ENCODE measurements at places on chromosomes 4 and X.

DNA sequence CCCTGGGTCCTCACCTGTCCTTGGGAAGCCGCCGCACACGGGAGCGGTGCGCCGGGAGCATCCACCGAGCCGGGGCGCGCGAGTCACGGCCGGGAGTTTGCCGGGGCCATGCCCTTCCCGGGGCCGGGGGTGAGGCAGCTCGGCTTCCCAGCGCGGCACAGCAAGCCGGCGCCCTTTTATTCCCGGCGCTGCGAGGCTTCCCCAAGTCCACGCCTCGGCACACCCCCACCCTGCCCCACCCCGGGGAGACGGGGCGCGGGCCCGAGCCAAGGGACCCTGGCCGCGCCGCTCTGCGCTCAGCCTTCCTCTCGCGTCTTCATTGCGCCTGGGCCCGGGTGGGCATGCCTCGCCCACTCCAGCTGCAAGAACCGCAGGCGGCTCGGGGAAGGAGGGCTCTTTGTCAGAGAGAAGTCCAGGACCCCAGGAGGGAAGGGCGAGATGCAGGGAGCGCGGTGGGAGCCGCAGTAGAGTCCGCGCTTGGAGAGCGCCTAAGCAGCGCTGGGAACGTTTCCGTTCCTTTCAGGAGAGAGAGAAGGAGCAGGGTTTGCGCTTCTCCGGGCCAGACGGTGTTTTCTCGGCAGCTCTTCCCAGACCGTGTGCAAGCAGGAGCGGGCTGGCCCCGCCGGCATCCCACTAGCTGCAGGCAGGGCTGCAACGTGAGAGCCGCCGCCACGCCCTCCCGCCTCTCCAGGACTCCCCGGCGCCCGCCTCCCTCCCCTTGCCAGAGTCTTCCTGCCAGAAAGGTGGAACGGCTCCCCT is at the start of gene MXRA5:
TSS of gene MXRA5 (minus strand) at position 152 of the 759 bp plus-strand sequence. CDS start 2,819 bp downstream, outside the sequence.
- no peak for DNase-seq

- DNase-seq = no peak
Observed at GRCh38 chrX:54223581-54223980, 40.5 kb upstream of the FAM120C start.

DNA sequence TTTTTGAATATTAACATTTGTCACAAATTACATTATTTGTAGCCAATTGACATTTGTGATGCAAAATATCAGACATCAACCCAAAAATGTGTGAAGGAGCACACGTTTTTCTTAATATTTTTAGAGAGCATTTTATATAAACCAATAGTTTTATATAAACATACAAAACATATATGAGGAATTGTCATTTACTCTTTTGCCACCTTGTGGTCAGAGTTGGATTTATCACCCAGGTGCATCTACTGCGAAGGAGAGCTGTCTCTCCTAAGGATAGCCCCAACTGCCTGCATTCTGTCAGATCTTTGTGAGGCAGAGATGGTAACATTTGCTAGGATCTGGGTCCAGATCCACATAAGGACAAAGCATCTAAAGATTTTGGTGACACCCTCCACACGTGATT is 2.5 kb upstream of the USP27X start:
- no peak for DNase-seq

DNA sequence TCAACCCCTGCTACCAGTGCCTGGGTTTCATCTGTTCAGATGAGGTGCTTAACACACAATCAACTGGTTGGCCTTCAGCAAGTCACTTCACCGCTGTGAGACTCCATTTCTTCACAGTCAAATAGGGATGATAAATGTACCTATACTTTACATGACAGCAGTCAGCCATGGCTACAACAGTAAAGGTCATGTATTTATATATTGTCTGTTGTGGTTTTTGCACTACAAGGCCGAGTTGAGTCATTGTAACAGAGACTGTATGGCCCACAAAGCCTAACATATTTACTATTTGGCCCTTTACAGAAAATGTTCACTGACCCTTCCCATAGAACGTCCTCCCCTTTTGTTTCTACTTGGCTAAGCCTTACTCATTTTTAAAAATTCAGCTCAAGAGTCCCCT is 404.6 kb upstream of the F9 start:
- no peak for DNase-seq

DNA sequence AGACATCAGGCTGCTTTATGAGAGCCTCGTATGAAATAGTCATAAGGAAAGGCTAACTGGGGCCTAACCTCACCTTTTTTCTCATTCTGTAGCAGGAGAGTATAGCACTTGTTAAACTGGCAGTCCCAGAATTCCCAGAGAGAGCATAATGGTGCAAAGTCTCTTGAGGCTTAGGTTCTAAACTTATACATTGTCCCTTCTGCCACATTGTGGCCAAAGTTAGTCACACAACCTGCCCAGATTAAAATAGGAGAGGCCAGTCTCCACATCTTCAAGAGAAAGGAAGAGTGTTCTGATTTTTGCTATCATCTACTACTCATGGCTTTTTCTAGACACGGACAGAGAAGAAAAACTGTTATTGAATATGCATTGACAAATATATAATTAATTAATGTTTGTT is 1588.9 kb upstream of the PCDH7 start:
- DNase-seq = no peak

- DNase-seq = no peak
Observed at GRCh38 chr4:109962401-109962800, 49.7 kb downstream of the EGF start.

DNA sequence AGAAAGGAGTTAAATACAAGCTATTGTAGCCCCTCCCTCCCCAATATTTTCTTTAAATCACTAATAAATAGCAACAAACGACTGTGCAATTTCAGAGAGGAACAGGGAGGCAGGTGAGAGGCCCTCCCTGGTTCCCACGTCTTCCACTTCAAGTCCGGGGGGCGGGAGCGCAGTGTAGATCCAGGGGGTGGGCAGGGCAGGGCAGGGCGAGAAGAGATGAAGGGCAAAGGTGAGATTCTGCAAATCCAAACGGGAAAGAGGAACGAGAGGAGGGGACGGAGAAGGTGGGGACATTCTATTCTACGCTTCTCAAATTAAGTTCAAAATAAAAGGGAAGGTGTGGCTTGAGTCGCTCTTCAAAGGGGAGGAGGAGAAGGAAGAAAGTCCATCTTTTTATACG is 6.8 kb downstream of the NKX6-1 start:
- no peak for DNase-seq

DNA sequence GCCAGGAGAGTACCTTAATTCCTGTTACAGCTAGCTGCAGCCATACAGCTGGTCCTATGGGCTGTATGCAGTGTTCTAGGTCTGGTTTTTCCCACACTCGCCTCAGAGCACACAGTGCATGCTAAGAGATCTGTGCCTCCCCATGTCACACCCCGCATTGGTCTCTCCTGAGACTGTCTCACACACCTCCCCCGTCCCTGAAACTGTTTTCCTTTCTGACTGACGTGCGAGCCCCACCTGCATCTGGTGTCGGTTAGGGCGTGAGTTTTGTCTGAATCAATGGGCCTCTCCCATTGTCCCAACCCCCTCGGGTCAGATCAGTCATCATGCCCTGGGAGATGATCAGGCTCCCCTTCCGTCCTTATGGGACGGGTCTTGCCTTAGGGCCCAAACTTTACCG is 3.4 kb upstream of the UGT8 start:
- no peak for DNase-seq

GRCh38 chr4:185192059-185192458 is 11.7 kb downstream of the CFAP97 start:
- no peak for DNase-seq

- DNase-seq = no peak
Observed at GRCh38 chr4:44017422-44017739, 431.2 kb downstream of the KCTD8 start.

- DNase-seq = no peak
Observed at GRCh38 chr4:1792158-1792831, 798 bp upstream of the FGFR3 start.

DNA sequence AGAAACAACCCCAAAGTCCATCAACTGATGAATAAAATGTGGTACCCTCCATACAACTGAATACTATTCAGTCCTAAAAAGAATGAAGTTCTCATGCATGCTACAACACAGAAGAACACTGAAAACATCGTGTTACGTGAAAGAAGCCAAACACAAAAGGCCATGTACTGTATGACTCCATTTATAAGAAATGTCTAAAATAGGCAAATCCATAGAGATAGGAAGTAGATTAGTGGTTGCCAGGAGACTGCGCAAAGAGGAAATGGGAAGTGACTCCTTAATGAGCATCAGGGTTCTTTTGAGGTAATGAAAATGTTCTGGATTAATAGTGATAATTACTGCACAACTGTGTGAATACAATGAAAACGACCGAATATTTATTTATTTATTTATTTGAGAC is 23.4 kb downstream of the FBXW7 start:
- no peak for DNase-seq

DNA sequence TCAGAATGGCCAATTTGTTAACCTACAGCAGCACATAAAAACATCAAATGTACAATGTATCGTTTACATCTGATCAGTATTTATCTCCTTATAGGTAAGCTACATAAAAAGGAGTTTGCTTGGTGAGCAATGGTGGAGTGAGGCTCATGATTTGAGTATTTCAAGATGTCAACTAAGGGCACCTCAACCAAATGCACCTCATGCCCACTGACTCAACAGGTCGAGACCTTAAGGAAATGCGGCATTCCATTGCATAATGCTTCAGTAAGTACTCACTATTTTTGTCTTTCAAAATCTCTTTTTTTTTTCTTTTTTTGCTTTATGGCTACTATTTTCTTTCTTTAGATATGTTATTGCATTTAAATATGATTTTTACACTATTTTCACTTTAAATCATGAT is 181.0 kb upstream of the TLL1 start:
- DNase-seq = no peak

- no peak for DNase-seq
Observed at GRCh38 chr4:119872371-119873016, 194.2 kb downstream of the MAD2L1 start.

DNA sequence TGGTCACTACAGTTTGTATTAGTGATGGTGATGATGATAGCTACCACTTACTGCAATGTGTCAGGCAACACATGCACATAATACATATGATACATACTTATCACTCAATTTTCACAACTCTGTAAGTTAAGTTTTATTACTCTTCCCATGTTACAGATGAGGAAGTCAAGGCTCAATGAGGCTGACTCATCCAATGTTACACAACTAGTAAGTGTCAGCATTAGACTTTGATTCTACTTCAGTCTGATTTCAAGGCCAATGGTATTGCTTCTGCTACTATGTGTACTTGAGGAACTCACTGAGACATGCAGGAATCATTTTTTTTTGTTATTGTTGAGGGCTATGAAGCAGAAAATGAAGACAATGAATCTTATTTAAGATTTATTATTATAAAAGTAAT is 96.4 kb upstream of the TRPC5OS start:
- no peak for DNase-seq

DNA sequence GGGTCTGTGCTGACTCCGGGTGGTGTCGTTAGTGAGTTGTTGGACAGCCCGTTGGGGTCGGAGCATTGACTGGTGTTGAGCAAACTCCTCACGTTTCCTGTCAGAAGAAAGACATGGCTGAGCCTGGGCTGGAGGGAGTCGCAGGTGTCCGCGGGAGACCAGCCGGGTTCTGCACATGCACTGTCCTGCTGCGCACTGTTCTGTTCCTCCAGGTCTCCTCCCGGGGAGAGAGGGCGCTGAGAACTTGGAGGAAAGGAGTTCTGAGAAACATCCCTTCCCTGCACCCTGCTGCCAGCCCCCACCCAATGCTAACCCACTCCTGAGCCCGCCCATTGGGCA is 1.1 kb downstream of the ZNF141 start:
- no peak for DNase-seq

- no peak for DNase-seq
Observed at GRCh38 chrX:20461002-20461401, 194.3 kb upstream of the RPS6KA3 start.

- DNase-seq = no peak
Observed at GRCh38 chr4:186701273-186701672, 22.4 kb downstream of the FAT1 start.

DNA sequence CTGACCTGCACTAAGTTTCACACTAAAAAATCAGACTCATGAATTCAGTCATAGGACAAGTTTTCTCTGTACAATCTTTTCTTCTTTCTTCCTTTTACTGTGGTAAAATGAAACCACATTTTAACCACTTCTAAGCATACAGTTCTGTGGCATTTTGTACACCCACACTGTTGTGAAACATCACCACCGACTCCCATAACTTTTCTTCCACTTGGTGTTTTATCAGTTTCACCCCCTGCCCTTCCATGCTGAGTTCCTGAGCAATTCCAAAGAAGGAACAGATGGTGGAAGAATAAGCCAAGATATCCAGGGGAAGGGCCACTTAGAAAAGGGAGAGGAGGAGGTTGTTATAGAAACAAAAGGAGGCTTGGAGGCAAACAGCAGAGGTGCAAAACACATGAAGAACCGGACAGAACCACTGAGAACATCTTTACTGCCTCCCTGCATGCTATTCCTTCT is 22.6 kb downstream of the SLC25A4 start:
- no peak for DNase-seq

GRCh38 chr4:87240341-87240740 is 19.9 kb upstream of the KLHL8 start:
- no peak for DNase-seq

GRCh38 chrX:7219153-7219705 is 71.3 kb upstream of the PUDP start:
- DNase-seq = no peak

DNA sequence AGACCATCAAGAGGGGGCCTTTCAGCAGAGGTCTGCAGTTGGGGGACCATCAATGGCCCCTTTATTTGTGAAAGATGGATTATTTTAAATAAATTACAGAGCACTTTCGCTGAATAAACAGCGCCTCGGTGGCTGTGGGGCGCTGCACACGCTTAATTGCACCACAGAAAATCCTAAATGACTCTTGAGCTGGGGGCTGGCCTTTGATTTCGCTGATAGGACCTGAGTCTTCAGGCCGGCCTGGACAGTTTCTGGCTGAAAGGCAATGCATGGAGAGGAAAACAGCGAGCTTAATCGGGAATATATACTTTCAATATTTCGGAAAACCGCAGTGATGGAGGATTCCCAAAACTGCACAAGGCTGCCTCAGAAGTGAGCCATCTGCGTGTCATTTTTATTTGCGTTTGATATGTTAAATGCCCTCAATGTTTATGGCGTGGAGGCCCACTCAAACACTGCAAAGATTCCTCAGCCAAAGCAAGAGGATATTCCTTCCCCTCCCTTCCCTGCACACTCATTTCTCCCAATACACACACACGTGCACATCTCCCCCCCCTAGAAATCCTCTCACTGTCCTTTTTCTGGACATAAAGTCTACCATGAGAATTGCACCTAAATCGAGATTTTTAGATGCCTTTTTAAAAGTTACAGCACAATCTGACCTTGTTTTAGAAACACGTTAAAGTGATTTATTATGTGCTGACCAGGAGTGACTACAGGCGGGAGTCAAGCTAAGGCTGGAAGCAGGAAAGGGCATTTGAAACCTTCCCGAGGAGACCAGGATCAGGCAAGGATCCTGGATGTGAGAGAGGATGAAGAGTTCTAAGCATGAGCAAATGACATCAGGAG is 340.7 kb downstream of the RAB28 start:
- no peak for DNase-seq

DNA sequence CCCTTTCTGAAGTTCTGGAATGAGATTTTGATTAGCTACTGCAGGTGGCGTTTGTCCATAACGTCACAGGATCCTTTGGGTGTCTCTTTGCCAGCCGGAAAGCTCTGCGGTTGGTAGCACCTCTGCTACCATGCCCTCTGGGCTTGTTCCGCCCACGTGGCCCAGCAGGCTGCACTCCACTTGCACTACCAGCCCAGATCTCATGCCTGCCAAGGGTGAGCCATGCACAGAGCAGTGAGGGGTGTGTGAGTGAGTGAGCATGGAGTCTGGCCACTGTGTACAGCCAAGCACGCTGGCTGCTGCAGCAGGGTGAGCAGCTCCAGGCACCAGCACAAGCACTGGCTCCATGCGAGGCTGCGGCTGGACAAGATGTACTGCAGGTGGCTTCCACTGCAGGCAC is 6.6 kb upstream of the HNRNPD start:
- DNase-seq = no peak

Measured in stimulated activated CD8-positive, alpha-beta memory T cell treated with anti-CD3 and anti-CD28 coated beads, Interleukin-7, amount 100 ng/mL, for 1 hour (primary cell).